ENCODE measurements at places on chromosomes 13 and 19. TPM values are rescaled to one million over a fixed set of nuclear protein-coding genes. Genes with fewer than 3 reads are reported as not detected.

ONECUT3 gene
- not detected for total RNA-seq

DNA sequence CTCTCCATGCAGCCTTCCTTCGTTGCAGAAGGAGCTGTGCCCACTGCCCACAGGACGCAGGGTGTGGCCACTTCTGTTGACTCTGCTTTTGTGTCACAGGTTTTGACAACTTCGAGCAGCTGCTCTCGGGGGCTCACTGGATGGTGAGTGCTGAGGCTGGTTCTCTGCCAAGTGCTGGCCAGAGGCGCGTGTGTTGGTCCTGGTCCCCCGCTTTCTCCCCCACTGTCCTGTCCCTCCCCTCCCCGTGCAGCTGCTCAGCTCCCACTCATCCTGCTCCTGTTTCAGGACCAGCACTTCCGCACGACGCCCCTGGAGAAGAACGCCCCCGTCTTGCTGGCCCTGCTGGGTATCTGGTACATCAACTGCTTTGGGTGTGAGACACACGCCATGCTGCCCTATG is 10.6 kb upstream of the PDCD2L start:
- DNase-seq, result no peak

DNA sequence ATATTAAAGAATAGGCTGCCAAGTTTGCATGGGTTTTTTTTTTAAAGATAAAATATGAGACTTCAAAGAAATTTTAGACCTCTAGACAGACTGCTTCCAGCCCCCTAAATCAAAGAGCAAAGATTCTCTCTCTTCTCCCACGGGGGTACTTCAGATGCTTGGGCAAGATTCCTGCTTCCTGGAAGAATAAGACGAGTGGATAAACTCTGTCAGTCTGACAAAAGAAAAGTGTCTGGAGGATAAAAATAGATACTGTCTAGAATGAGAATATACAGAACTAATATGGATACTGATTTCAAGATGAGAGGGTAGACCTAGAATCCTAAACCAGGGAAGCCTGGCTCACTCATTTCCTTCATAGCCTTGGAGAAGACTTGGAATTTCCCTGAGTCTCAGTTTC is 435.1 kb downstream of the FOXO1 start:
- no peak for DNase-seq

DNA sequence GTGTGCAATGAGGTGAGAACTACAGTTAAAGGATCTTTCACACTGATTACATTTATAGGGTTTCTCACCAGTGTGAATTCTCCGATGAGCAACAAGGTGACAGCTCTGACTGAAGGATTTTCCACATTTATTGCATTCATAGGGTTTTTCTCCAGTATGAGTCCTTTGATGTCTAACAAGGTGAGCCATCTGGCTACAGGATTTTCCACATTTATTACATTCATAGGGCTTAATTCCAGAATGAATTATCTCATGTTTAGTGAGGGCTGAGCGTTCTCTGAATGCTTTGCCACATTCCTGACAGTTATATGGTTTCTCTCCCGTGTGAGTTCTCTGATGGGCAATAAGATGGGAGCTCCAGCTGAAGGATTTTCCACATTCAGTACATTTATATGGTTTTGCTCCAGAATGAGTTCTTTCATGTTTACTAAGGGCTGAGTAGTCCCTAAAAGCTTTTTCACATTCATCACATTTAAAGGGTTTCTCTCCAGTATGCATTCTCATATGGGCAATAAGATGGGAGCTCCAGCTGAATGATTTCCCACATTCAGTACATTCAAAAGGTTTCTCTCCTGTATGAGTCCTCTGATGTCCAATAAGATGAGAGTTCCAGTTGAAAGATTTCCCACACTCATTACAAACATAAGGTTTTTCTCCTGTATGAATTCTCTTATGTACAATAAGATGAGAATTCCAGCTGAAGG is 4.4 kb upstream of the C19orf18 start:
- no peak for DNase-seq

SRRM5 gene
- 0.40 TPM for total RNA-seq

Measured in spleen (tissue), 13 donors.